CD8-positive, alpha-beta memory T cell (primary cell): ENCODE measurements at places on chromosomes 12 and 14. TPM values are rescaled to one million over a fixed set of nuclear protein-coding genes. Genes with fewer than 3 reads are reported as not detected.

GRCh38 chr14:78292003-78292402 is 121.8 kb downstream of the NRXN3 start:
- DNase-seq = no peak
- H3K4me3 ChIP-seq = no peak overlapping the region
- no peaks in the 10 kb centered on the region for H3K36me3 ChIP-seq
- H3K27ac ChIP-seq = no peak overlapping the region

DNA sequence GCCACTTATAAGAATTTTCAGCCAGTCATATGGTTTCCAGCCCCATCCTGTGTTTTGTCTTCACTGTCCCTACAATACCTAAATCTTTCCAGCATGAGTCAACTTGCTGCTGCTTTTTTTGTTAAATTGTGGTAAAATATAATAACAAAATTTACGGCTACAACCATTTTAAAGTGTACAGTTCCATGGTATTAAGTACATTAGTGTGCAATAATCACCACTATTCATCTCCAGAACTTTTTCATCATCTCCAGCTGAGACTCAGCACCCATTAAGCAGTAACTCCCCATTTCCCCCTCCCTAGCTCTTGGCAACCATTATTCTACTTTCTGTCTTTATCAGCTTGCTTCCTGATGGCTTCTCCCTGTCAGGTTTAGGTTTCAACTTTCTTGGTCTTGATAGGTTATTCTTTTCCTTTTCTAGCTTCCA is 39.1 kb downstream of the FRS2 start:
- no peak for DNase-seq
- no peak overlapping the region for H3K4me3 ChIP-seq
- H3K27me3 ChIP-seq = no peaks in the 10 kb centered on the region
- peaks cover 36% of the 10 kb centered on the region for H3K4me1 ChIP-seq
- no peaks in the 10 kb centered on the region for H3K36me3 ChIP-seq

Gene AKAP5
- 1.0 TPM for polyA plus RNA-seq

DNA sequence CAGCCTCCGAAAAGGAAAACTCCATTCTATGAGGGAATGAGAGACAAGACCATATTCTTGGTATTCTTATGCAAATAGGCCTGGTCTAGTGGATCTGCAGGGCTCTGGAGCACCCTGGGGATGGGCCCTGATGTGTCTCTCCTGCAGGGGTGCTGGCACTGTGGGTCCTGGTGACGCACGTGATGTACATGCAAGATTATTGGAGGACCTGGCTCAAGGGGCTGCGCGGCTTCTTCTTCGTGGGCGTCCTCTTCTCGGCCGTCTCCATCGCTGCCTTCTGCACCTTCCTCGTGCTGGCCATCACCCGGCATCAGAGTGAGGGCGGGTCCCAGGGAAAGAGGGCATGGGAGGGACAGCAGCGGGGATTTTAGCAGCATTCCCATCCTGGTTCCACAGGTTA is 5.8 kb downstream of the SLC48A1 start:
- no peaks in the 10 kb centered on the region for H3K27me3 ChIP-seq
- no peaks in the 10 kb centered on the region for H3K36me3 ChIP-seq
- H3K4me3 ChIP-seq = no peak overlapping the region
- peaks cover 13% of the 10 kb centered on the region for H3K4me1 ChIP-seq
- H3K27ac ChIP-seq = no peak overlapping the region
- DNase-seq = no peak

GRCh38 chr14:92759300-92759678 is 10.9 kb upstream of the LGMN start:
- no peak for DNase-seq
- no peak overlapping the region for H3K4me3 ChIP-seq
- H3K27me3 ChIP-seq = no peaks in the 10 kb centered on the region
- H3K27ac ChIP-seq = no peak overlapping the region
- no peaks in the 10 kb centered on the region for H3K36me3 ChIP-seq

Gene ENO2
- polyA plus RNA-seq = 36.4 TPM

Gene CD69
- polyA plus RNA-seq = 253 TPM

DNA sequence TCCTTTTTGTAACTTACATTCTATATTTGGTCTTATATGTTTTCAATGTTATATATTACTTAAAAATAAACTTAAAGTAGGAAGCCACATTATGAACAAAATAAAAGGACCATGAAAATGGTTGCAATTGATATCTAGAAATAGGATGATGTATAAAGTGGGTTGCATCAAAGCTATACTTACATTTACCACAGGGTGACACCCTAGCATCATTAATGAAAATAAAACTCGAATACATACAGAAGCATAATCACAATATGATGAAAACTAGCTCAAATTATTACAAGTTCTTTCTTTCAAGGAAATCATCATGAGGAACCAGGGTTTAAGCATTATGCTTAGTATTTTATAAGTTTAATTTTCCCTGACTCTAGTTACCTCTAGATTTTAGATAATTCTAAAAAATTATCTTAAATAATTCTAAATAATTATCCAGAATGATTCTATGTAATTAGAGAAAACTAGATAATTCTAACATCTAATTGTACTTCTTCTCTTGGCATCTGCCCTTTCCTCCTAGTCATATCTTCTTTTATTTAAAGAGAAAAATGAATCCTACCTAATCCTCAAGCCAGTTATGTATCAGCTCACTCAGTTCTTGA is 31.2 kb downstream of the TAS2R7 start:
- no peaks in the 10 kb centered on the region for H3K36me3 ChIP-seq
- H3K4me3 ChIP-seq = no peak overlapping the region
- H3K27me3 ChIP-seq = peaks cover 12% of the 10 kb centered on the region
- H3K4me1 ChIP-seq = no peaks in the 10 kb centered on the region
- no peak overlapping the region for H3K27ac ChIP-seq
- no peak for DNase-seq

GRCh38 chr14:52020866-52021717 is 31.7 kb downstream of the RTRAF start:
- no peak overlapping the region for H3K27ac ChIP-seq
- H3K4me3 ChIP-seq = no peak overlapping the region
- peaks cover 7% of the 10 kb centered on the region for H3K4me1 ChIP-seq
- no peaks in the 10 kb centered on the region for H3K36me3 ChIP-seq
- no peaks in the 10 kb centered on the region for H3K27me3 ChIP-seq
- DNase-seq = no peak

GRCh38 chr14:84129007-84129406 is 1400.9 kb upstream of the FLRT2 start:
- no peaks in the 10 kb centered on the region for H3K36me3 ChIP-seq
- DNase-seq = no peak
- H3K4me1 ChIP-seq = no peaks in the 10 kb centered on the region
- no peak overlapping the region for H3K27ac ChIP-seq
- H3K27me3 ChIP-seq = no peaks in the 10 kb centered on the region

Gene FUT8
- polyA plus RNA-seq = 13.3 TPM

DNA sequence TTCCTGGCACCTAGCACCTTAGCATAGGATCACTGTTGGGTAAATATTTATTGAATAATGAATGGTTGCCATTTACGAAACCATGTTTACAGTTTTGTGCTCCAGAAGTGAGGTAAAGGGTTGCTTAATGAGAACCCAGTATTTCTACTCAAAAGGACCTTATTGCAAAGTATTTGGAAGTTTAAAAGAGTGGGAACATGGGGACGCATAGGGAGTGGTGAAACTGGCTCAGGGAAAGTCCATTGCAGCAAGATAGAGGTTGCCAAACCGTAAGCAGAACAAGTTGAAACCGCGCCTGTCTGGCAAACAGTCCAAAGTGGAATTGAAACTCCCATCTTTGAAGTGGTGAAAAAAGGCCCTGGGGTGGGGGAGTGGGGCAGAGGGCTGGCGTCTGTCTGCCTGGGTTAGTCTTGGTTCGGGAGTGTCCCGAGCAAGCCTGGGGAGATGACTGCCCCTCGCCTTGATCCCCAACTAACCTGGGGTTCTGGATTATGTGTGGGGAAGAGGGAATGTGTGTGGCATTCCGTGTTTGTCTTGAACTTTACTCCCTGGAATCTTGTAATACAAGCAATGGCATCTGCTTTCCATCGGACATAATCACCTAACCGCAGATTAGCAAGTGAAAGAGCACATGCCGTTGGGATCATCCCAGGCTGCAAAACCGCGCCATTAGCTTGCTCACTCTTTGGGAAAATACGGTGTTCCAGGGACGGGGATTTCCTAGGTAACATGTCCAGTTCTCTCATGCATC is 7.2 kb downstream of the ALDH2 start:
- H3K27ac ChIP-seq = no peak overlapping the region
- no peaks in the 10 kb centered on the region for H3K27me3 ChIP-seq
- no peak overlapping the region for H3K4me3 ChIP-seq
- DNase-seq = no peak
- H3K36me3 ChIP-seq = no peaks in the 10 kb centered on the region

GRCh38 chr12:116066381-116067230 is 210.9 kb downstream of the MED13L start:
- H3K4me3 ChIP-seq = no peak overlapping the region
- no peaks in the 10 kb centered on the region for H3K27me3 ChIP-seq
- no peak overlapping the region for H3K27ac ChIP-seq

- DNase-seq = no peak
- H3K27me3 ChIP-seq = no peaks in the 10 kb centered on the region
- no peak overlapping the region for H3K4me3 ChIP-seq
- no peak overlapping the region for H3K27ac ChIP-seq
- no peaks in the 10 kb centered on the region for H3K4me1 ChIP-seq
Observed at GRCh38 chr14:63496837-63497400, 46.3 kb downstream of the PPP2R5E start.

- no peak overlapping the region for H3K4me3 ChIP-seq
- H3K36me3 ChIP-seq = peaks cover 26% of the 10 kb centered on the region
- peaks cover 38% of the 10 kb centered on the region for H3K4me1 ChIP-seq
- H3K27me3 ChIP-seq = no peaks in the 10 kb centered on the region
- DNase-seq = no peak
Observed at GRCh38 chr14:73738518-73739173, 24.5 kb upstream of the PNMA1 start.

GRCh38 chr12:13788626-13789025 is 192.8 kb downstream of the GRIN2B start:
- H3K4me3 ChIP-seq = no peak overlapping the region
- no peak overlapping the region for H3K27ac ChIP-seq
- H3K27me3 ChIP-seq = no peaks in the 10 kb centered on the region

- no peaks in the 10 kb centered on the region for H3K36me3 ChIP-seq
- H3K4me3 ChIP-seq = no peak overlapping the region
- no peak for DNase-seq
- no peaks in the 10 kb centered on the region for H3K4me1 ChIP-seq
- H3K27ac ChIP-seq = no peak overlapping the region
Observed at GRCh38 chr14:99040052-99040451, 231.9 kb downstream of the BCL11B start.

DNA sequence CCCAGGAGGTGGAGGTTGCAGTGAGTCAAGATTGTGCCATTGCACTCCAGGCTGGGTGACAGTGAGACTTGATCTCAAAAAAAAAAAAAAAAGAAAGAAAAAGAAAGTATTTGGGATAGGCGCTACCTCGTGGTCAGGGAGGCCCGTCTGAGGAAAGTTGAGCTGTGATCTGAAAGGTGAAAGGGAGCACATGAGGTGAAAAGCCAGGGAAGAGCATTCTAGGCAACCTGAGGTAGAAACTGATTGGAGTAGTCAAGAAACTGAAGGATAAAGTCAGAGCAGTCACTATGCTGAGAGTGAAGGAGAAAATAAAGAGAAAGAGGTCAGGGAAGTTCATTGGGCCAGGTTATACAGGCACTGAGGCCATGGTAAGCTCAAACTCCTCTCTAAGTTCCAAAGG is 7.7 kb downstream of the ANAPC5 start:
- no peaks in the 10 kb centered on the region for H3K27me3 ChIP-seq
- no peak overlapping the region for H3K27ac ChIP-seq
- peaks cover 48% of the 10 kb centered on the region for H3K36me3 ChIP-seq
- no peak overlapping the region for H3K4me3 ChIP-seq
- no peak for DNase-seq

- H3K27ac ChIP-seq = no peak overlapping the region
- H3K36me3 ChIP-seq = no peaks in the 10 kb centered on the region
- peaks cover 16% of the 10 kb centered on the region for H3K4me1 ChIP-seq
- H3K4me3 ChIP-seq = no peak overlapping the region
Observed at GRCh38 chr14:39668449-39668848, 236.2 kb upstream of the FBXO33 start.

Gene SMAGP
- polyA plus RNA-seq = 28.9 TPM

- H3K4me3 ChIP-seq = no peak overlapping the region
- H3K27ac ChIP-seq = no peak overlapping the region
- H3K36me3 ChIP-seq = no peaks in the 10 kb centered on the region
- no peak for DNase-seq
- peaks cover 6% of the 10 kb centered on the region for H3K4me1 ChIP-seq
Observed at GRCh38 chr12:108327621-108328344, 11.3 kb downstream of the CMKLR1 start.

Gene BBOF1
- polyA plus RNA-seq = 4.9 TPM

Gene RFX4
- polyA plus RNA-seq = not detected

GRCh38 chr12:114476159-114476558 is 70.2 kb upstream of the TBX5 start:
- H3K36me3 ChIP-seq = no peaks in the 10 kb centered on the region
- H3K27me3 ChIP-seq = peaks cover 34% of the 10 kb centered on the region
- H3K4me1 ChIP-seq = peaks cover 1% of the 10 kb centered on the region
- no peak overlapping the region for H3K4me3 ChIP-seq
- H3K27ac ChIP-seq = no peak overlapping the region
